ENCODE measurements at places on chromosomes 16 and 17.

DNA sequence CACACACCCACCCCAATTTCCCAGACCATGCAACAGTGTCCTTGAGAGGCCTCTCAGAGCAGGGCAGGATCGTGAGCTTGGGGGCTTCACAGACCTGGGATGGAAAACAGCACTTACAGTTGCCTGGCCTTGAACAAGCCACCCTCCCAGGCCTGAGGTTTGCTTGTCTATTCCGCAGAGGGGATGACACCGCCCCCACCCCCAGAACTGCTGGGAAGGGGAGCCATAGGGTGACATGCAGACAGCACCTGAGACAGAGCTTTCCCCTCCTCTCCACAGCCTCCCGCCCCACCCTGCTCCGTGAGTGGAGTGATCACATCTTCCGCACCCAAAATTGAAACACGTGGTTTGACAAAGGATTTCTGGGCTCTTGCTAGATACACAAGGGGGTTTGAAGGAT, 131.5 kb upstream of the TNRC6C start:
- no peak for DNase-seq

- no peak for DNase-seq
Observed at GRCh38 chr16:89374393-89374960, 115.9 kb downstream of the ANKRD11 start.

GRCh38 chr17:8463099-8463498, 27.4 kb downstream of the NDEL1 start:
- no peak for DNase-seq

DNA sequence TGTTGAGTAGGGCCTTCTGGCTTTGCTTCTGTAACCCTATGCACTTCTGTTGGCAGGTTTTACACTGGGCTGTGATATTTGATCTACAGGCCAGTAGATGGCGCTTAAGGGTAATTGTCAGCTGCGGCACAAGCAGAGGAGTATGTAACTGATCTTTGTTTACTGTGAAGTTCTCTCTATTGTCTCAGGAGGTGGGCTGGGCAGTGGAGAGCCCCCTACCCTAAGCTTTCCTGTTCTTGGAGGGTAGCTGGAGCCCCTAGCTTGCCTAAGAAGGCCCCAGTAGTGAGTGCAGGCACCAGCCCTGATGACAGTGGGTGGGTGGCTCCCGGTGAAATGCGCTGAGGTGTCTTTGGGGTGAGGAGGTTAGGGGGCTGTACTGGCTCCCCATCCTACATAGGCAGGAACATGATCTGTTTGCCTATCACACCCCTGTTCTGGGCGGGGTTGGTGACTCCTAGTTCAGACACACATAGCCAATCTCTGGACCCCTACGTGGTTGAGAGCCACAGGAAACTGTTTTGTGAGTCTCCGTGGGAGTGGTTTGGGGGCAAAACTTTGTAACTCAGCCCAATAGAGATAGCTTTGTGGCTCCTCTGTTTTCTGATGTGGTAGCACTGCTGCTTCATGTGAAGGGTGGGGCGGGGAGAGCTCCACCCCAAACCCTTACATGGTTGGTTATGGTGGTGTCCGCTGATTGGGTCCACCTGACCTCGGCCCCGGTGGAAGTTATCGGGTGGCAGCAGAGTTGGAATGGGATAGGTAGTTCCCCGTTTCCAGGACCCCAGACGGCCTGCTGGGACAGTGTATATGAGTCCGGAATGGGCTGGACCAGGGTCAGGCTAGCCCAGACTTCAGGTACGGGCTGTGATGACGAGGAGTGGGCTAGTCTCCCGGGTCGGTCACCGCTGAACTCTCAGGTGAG, 60.4 kb downstream of the SLFN11 start:
- no peak for DNase-seq

DNA sequence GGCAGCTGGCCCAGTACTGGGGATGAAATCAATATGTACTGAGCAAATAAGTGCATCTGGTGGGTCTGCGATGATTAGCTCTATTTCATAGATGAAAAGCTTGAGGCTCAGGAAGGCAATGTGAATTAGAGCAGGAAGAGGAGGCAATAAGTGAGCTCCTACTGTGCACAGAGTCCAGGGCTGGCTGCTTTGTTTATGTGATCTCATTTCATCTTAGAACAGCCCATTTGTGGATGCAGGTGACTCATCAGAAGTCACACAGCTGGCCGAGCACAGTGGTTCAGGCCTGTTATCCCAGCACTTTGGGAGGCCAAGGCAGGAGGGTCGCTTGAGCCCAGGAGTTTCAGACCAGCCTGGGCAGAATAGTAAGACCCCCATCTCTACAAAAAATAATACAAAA, 7.1 kb downstream of the TMEM114 start:
- DNase-seq = no peak

DNA sequence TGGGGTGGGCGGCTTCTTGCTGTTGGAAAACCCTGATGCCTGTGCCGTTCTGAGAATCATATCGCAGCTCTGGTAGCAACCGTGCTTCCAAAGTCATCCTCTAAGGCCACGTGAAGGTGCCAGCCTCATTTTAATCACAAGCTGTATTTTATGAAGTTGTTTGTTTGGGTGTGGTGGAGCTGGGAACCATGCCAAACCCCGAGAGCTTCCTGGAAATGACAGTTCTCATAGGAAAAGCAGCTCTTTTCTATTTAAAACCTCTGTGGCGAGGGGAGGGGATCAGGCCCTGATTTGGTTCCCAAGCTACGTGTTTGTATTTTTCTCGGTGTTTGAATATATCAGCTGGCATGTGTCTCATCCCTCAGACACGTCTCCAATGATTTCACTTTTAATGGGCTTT, 21.7 kb downstream of the KNOP1 start:
- no peak for DNase-seq

DNA sequence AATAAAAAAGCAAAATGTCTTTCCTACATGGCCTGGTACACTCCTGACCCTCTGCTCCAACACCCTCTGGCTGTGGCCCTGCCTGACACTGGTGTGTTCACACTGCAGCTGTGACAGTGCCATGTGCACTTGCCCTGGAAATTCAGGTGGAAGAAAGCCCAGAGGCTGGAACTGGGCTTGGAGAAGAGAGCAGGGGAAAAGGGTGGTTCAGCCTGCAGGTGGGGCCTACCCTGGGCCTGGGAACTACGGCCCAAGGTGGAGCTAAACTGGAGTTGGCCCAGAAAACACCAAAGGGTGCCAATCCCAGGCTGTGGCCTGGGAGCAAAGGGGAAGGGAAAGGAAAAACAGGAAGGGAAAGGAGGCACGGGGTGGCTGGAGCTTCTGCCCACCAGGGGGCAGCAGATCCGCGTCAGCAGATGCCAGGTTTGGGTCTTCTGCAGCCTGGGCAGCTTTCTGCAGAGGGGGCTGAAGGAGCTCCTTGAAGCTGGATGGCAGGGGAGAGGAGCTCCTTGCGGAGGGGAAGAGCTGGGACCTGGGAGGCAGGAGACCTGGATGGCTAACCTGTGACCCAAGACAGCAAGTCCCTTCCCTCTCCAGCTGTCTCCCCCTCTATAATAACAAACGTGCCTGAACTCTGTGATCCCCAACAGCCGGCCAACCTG, 15.4 kb upstream of the CTCF start:
- DNase-seq = peak; percentile 70

- no peak for DNase-seq
Observed at GRCh38 chr16:61366006-61366405, 670.2 kb downstream of the CDH8 start.

DNA sequence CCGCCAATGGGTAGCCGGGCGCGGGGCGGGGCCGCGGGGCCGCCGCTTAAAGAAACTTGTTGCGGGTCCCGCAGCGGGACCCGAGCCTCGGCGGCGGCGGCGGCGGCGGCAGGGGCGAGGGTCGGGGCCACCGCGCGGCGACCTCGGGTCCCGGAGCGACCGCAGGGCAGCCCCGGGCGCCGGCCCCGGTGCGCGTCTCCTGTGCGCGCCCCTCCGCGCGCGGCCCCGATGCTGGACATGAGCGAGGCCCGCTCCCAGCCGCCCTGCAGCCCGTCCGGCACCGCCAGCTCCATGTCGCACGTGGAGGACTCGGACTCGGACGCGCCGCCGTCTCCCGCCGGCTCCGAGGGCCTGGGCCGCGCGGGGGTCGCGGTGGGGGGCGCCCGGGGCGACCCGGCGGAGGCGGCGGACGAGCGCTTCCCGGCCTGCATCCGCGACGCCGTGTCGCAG, at the start of gene SOX8:
Gene SOX8 (plus strand): TSS at position 76 of the 450 bp plus-strand sequence. CDS start 153 bp downstream, at position 229.
- no peak for DNase-seq

DNA sequence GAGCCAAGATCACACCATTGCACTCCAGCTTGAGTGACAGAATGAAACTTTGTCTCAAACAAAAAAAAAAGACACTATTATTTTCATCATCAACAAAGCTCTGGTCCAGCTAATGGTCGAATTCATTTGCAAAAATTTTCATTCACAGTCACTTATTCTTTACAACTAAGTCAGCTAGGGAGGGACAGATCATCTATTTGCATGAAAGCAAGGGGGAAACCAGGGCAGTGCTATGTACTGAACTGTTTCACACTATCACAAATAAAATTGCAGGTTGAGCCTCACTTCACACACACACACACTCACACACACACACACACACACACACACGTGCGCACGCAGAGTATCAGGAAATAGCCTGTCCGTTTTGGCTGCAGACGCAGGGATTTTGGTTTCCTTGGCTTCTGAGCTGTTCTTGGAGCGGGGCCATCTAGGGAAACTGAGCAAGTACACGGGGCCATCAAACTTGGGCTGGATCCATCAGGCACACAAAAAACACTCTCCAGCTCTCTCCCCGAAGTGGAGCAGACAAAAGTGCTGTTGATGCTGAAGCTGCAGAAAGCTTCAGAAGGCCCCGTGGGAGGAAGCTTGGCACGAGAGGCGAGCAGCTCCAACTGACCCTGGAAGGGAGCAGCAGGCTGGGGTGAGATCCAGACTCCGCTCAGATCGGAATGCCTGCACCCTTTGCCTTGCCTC, 44.3 kb upstream of the HELZ start:
- no peak for DNase-seq

- no peak for DNase-seq
Observed at GRCh38 chr16:70678121-70678897, 7.5 kb downstream of the MTSS2 start.

DNA sequence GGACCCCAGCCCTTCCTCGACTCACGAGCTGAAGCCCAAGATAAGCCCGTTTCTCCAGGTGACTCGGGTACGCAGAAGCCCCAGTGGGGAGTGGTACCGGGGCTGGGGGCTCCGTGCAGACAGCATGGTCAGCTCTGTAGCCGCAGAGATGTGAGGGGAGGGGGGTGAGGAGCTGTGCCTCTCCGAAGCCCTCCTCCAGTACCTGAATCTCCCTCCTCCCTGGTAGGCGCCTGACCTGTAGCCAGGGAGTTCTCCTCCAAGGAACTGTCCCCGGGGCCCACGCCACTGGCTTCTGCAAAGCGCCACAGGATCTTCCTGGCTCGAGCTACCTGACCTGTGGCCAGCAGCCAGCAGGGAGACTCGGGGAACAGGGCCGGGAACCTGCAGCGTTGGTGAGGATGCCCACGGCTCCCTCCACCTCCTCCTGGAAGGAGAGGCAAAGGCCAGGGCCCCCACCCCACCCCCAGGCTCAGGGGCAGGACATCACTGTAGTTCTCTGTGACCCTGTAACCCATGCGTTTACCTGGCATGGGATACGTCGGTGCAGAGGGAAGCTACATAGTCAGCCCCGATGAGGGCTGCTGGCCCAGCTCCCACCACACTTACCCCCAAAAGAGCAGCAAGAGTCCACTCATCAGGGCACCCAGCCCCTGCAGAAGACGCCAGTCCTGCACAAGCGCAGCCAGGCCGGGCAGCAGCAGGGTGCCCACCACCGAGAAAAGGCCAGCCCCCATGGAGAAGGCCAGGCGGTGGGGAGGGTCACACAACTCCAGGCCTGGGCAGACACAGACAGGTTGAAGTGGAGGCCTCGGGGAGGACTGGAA, 1.7 kb downstream of the SLC22A31 start:
- DNase-seq = peak; percentile 45

- DNase-seq = no peak
Observed at GRCh38 chr16:285146-286055, 2.4 kb downstream of the PDIA2 start.

DNA sequence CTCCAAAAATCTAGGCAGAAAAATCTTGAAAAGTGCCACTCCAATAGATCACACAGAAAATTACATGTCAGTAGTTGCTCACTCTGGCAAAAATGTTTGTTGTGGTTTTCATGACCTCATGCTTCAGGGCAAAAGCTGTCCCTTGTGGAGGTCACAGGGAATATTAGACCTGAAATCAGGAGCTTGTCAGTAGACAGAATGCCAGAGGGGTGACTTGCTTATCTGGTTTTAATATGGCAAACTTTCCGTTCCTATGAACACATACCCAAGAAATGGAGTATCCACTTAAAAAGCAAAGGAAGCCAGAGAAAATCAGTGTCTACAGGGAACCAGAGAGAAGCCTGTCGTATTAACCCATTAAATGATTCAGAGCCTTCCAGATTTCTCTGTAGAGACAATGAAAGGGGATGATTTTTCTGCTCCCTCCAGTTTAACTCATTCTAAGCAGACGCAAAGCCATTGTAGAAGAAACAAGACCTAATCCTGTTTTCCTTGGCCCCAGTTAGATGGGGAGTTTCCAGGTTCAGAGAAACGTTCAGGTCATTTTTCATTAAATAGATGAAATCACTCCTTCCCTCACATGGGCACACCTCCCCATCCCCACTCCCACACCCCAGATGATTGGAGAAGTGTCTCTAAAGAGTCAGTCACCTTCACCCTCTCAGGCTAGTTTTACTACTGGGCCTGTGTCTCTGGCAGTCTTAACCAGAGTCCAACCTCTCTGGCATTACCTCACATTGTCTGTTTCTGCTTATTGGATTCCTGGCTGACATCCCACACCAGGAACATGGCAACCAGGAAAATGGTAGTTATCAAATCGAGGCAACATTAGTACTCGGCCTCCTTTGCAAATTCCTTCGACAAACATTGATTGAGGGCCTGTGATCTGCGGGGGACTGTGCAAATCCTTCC, 6.0 kb downstream of the SOX9 start:
- DNase-seq = no peak

DNA sequence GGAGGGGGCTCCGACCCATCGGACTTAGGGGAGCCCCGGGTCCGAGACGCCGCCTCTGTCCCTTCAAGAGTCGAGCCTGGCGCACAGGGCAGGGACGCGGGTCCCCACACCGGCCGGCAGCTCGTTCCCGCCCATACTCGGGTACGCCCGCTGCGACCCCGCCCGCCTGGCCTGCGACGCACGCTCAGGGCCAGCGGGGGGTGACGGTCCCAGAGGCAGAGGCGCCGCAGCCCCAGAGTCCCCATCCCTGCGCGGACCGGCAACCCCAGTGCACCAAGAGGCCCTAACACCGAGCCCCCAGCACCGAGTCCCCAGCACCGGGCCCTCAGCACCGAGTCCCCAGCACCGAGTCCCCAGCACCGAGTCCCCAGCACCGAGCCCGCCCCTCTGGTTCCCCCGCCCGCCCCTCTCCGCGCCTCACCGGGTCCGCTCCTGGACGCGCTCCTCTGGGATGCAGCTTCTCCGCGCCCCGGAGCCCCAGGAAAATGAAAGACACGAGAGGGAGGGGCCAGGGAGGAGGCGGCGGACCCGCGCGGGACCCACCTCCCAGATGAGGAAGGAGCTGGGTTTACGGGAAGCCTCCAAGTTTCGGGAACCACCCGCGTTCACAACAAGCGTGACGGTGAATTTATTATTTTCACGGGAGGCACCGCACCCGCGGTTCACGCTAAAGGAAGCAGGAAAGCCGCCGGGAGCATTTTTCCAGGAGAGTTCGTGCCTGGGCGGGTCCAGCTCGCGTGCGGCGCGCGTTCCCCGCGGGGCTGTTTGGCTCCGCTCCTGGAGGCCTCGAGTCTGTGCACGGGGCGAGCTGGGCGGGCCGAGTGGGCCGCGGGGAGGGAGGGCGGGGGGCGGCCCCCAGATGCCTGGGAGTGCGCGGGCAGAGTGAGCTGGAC, at the start of gene SECTM1:
Gene SECTM1 (minus strand): TSS at position 488 of the 893 bp plus-strand sequence. CDS start 6,526 bp downstream, outside the sequence.
- DNase-seq = no peak
